ENCODE measurements at places on chromosomes 1 and 21.

DNA sequence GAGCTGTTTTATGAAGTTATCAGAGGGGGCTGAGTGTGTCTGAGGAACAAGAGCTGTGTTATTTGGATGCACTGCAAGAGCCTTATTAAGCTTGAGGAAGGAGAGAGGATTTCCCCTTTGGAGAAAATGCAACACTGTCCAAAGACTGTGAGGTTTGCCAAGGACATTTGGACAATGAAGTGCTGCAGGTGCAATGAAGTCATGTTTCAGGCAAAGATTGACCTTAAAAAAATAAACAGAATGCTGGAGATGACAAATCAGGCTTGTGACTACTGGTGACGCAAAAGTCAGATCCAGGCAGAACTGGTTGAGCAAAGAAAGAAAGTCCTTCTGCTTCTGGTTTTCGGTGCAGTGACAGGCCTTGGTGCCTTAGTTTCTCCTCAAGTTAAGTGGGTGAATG is 125.2 kb upstream of the KIAA0040 start:
- no peak for DNase-seq

- no peak for DNase-seq
Observed at GRCh38 chr1:167095368-167095767, 1.5 kb downstream of the STYXL2 start.

- no peak for DNase-seq
Observed at GRCh38 chr1:183824291-183824690, 19.4 kb downstream of the RGL1 start.

DNA sequence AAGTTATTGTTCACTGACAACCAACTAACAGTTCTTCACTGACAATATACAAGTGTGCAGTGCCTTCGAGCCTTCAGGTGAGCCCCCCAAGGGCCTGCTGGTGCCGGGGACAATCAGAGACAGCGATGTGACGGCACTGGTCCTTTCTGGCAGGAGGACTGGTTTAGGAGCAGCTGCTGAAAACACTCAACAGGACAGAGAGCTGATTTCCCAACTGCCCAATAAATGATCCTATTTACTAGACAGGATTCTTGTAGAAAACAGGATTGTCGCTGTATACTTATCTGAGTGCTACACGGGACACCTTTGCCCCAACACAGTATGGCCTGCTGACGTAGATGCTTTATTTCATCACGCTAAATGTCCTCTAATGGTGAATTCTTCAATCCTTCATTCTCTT is 65.4 kb downstream of the TP53BP2 start:
- no peak for DNase-seq

GRCh38 chr1:151146072-151146411 is 389 bp downstream of the SEMA6C start:
- no peak for DNase-seq

DNA sequence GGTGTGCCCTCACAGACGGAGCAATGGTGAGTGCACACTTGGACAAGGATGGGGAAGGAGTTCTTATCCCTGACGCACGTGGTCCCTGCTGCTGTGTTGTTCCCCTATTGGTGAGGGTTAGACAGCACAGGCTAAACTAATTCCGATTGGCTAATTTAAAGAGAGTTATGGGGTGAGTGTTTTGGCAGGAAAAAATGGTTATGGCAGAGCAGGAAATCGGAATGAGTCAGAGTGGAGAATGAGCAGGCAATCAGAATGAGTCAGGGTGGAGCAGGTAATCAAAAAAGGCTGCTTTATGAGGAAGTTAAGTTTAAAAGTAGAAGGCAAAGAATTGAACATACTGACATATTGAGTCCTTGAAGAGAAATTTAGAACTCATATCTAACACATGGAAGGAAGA is 100.5 kb downstream of the NGF start:
- no peak for DNase-seq

GRCh38 chr1:27342778-27343638 is 1.2 kb downstream of the SYTL1 start:
- no peak for DNase-seq

- no peak for DNase-seq
Observed at GRCh38 chr1:31521761-31522555, 54.4 kb upstream of the TINAGL1 start.

GRCh38 chr1:53715478-53715877 is 23.5 kb downstream of the GLIS1 start:
- DNase-seq, result no peak

- no peak for DNase-seq
Observed at GRCh38 chr1:64309431-64309831, 106.0 kb downstream of the UBE2U start.

- DNase-seq, result no peak
Observed at GRCh38 chr1:218677026-218677425, 331.9 kb downstream of the TGFB2 start.

- no peak for DNase-seq
Observed at GRCh38 chr1:234644928-234645327, 35.0 kb upstream of the IRF2BP2 start.

- no peak for DNase-seq
Observed at GRCh38 chr1:27646676-27647075, 11.7 kb upstream of the FGR start.
